ENCODE measurements at places on chromosomes 16 and 17. TPM values are rescaled to one million over a fixed set of nuclear protein-coding genes. Genes with fewer than 3 reads are reported as not detected.

DNA sequence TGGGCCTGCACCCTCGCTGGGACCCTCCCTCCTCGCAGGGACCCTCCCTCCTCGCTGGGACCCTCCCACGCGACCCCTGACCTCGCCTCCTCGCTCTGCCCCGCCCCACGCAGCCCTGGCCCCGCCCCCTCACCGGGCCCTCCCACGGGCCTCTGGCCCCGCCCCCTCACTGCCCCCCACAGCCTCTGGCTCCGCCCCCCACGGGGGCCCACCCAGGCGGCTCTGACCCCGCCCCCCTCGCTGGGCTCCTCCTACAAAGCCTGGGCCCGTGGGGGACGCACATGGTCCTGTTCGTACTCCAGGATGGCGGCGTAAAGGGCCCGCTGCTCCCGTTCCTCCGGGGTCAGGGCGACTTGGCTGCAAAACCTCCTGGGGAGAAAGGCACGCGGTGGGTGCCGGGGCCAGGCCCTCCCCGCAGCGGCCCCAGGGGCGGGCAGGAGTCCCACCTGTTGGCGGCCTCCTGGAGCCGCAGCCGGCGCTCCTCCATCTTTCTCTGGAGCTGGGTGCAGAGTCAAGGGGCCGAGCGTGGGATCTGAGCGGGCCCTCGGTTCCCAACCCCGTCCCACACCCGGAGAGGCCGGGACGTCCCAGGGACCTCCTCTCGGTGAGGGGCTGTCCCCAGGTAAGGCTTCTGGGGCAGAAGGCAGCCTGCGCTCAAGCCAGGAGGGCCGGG lies 9.0 kb downstream of the VPS9D1 start:
- DNase-seq: no peak

- no peak for DNase-seq
These were observed 29.8 kb downstream of the CA10 start for GRCh38 chr17:52128721-52129120.

GRCh38 chr17:80832266-80832676 lies 159.4 kb upstream of the CHMP6 start:
- DNase-seq: no peak

- no peak for DNase-seq
These were observed 27.9 kb downstream of the GABARAPL2 start for GRCh38 chr16:75593825-75594820.

The NAGS gene
- 0.54 TPM for total RNA-seq

The ARL5C gene
- not detected for total RNA-seq

The LLGL2 gene
- total RNA-seq: 3.6 TPM

GRCh38 chr17:79695293-79695790 lies 35.4 kb upstream of the ENPP7 start:
- DNase-seq: no peak

GRCh38 chr17:17077861-17078732 lies 35.8 kb downstream of the MPRIP start:
- no peak for DNase-seq

DNA sequence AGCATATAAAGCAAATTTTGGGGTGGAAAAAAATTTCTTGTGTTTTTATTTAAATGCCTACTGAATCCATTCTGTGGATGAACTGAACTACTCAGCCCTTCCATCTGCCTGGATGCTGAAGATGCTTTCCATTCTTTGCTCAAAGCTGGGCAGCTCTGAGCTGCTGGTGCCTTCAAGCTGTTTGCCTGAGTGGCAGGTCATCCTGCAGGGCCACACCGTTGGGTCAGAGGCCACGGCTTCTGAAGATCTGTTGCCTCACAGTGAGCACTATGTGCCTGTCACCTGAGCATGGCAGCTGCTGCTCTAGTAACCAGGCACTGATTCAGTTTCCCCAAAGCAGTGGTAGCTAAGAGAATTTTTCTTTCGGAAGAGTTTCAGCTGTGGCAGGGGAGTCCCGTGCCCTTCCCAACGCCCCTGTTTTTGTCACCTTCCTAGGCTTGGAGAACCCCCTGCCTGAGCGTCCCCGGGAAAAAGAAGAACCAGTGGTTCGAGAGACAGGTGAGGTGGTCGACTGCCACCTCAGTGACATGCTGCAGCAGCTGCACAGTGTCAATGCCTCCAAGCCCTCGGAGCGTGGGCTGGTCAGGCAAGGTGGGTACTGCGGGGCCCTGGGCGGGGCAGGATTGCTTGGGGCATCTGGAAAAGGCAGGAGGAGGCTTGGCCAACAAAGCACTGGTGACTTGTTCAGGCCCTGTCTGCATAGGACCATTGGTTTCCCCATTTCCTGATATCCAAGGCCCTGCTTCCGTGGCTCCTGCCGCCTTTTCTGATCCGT lies 8.5 kb downstream of the PLK1 start:
- DNase-seq: no peak

The CEP295NL gene
- total RNA-seq: 0.70 TPM

DNA sequence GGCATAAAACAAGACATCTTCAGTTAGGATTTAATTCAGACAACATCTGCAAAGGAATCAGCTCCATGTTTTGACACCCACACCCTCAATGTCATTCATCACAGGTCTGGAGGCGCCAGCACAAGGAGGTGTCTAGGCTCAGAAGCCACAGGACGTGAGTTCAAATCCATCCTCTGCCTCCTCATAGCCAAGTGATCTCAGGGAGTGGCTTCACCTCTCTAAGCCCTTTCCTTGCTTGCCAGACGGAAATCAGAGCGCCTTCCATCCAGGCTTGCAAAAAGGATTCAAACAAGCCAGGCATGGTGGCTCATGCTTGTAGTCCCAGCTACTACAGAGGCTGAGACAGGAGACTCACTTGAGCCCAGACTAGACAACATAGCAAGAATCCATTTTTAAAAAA lies 84.6 kb downstream of the GSG1L start:
- no peak for DNase-seq

DNA sequence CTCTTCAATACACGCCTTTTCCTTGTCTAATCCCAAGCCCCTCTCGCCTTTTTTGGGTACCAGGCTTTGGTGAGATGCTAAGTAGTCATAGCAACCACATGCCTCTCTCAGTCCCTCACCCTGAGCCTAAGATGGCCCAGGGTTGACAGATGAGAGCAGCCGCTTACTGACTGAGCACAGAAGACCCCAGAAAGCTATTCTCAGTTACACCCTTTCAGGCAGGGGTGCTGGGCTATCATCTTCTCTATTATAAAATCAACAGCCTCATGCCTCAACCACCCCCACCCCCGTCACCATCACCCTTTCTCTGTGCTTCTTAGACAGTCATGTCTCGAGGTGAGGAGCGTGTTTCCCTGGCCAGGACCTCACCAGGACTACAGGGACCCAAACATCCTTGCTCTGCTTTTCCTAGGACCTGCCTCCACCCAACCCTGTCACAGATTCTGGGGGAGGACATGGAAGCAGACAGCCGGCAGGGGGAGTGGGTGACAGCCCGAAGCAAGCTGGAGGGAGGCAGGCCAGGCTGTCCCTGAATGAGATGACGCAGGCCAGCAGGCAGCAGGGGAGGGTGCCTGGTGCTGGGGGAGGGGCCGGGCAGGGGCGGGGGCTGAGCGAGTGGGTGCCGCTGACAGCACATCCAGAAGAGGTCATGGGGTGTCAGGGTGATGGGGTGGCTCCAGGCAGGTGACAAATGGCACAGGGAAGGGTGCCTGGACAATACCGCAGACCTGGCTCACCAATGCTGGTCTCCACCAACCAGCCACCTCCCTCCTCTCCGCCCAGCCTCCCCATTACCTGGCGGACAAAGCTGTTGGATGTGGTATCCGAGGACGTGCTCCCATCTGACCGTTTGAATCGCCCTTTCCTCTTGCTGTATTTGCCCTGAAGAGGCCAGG lies 3.1 kb downstream of the CACNB1 start:
- DNase-seq: peak; percentile 76
